ENCODE measurements at places on chromosomes 2 and 18.

DNA sequence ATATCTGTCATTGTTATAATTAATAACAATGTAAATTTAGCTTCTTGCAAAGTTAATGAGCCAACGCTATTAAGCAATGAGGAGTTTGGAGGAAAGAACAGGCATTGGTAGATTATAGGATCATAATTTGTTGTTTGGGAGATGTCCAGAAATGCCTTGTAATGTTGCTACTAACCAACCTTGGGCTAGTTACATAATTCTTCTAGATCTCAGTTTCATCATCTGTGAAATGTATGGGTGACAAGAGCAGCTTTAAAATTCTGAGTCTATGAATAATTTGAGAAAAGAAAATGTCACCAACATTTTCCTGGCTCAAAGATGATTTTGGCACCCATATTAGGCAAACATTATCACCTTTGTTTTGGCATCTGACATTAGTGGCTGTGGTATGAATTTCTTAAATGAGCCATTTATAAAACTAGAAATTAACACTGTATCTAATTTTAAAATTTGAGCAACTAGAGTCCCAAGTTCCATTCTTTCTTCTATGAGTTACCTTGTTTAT is 2.9 kb downstream of the TMEM178A start:
- DNase-seq: no peak

DNA sequence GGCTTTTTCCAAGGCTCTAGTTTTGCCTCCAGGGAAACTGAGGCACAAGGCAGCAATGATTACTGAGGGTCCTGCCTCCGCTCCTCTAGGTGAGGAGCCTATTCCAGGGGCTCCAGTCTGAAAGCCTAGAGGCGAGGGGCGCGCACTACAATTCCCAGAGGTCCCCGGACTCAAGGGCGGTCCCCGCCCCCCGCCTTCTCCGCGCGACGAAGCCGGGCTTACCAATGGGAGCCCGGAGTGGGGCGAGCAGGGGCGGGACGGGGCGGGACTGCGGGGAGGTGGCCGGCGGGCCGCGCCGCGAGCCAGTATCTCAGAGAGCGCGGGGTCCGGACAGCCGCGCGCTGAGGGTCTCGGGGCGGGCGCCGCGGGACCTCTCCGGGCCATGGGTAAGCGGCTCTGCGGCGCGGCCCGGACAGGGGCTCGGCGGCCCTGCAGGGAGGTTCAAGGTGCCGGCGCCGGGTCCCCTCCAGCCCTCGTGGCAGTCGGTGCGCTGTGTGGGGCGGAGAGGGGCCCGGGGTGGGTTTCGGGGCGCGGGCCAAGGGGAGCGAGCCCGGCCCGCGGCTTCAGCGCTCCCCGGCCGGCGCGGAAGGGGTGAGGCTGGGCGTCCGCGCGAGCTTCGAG is at the start of gene ARID5A:
Gene ARID5A, plus strand, starts transcription at position 308 of the 621 bp plus-strand sequence. Its CDS starts 75 bp downstream, at position 383.
- peak; percentile 86 for DNase-seq

- DNase-seq: no peak
Observed at GRCh38 chr2:15315411-15315810, 245.7 kb downstream of the NBAS start.

DNA sequence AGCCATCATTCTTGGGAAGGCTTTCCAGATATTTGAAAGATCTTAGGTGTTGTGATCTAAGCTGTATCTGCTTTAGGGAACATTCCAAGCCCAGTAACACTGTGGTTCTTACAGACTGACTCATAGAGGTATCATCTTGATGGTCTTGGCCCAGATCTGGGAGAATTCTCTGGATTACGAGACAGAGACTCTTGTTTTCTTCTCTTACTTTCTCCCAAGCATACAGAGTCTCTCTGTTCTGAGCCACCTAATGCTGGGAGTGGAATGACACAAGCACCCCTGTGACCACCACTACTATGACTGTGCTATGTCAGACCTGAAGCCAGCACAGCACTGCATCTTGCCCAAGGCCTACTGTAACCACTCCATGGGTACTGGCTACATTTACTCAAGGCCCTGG is 81.0 kb upstream of the EPAS1 start:
- no peak for DNase-seq

Data from erythroblast (primary cell).